Coronary artery (tissue), 2 donors: ENCODE measurements at places on chromosomes 12 and 14.

GRCh38 chr12:2412305-2412643, 359.5 kb downstream of the CACNA1C start:
- no peak for DNase-seq

GRCh38 chr14:104361921-104362681, 217.5 kb upstream of the C14orf180 start:
- DNase-seq = no peak

- no peak for DNase-seq
Observed at GRCh38 chr12:89949457-89950195, 241.0 kb upstream of the ATP2B1 start.

GRCh38 chr12:9331218-9331626, 123.0 kb upstream of the PZP start:
- DNase-seq = no peak

DNA sequence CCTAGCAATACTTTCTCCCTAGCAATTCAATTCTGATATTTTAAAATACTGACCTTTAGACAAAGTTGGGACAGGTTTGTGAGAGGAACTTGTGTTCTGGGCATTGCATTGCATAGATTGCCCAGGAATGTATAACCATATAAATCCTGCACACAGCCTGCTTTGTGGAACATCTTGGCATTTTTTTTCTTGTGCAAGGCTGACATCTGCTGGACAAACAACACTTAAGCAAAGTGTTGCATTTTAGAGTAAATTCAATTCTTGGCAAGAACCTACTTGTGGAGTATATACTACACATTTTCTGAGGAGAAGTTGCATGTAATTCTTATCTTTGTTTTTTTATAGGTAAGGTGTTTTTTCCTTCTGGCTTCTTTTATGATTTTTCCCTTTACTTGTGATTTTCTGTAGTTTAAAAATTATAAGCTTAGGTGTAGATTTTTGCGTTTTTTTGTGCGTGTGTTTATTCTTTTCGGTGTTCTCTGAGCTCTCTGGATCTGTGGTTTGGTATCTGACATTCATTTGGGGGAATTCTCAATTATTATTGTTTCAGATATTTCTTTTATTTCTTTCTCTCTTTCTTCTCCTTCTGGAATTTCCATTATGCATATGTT, 26.4 kb downstream of the TESPA1 start:
- DNase-seq = no peak

- no peak for DNase-seq
Observed at GRCh38 chr14:75144944-75145343, 18.1 kb upstream of the NEK9 start.

- no peak for DNase-seq
Observed at GRCh38 chr12:115648463-115648862, 629.0 kb downstream of the MED13L start.

GRCh38 chr14:37320106-37320505, 122.4 kb downstream of the MIPOL1 start:
- no peak for DNase-seq

GRCh38 chr14:24845851-24846250, 204.1 kb downstream of the STXBP6 start:
- no peak for DNase-seq

DNA sequence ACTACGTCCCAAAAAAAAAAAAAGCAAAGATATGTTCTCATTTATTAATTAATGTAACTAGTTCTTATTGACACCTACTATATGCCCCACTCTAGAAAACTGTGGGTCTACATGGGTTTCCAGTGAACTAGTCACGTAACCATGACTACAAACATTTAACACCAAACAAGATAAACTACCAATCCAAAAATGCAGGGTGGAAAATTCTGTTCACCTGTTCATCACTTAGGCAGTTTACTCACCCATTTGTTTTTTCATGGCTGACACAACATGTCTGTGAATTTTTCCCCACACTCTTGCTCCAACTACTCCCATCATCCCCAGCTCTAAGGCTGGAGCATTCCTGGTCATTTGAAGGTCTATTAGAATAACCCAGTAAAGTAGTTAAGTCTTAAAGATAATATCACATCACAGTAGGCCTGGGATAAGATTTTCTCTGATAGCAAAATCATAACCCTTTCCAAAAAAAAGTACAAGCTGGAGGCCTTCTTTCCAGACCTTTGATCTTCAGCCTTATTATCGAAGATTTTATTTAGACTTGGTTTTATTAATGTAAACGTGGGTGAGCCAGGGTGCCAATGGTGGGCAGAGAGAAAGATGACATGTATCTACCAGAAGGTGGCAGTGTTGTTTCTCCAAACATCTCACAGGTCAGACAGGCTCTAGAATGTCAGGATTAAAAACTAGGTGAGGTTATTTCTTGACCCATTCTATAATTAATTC, 61.6 kb upstream of the DAAM1 start:
- DNase-seq = no peak

DNA sequence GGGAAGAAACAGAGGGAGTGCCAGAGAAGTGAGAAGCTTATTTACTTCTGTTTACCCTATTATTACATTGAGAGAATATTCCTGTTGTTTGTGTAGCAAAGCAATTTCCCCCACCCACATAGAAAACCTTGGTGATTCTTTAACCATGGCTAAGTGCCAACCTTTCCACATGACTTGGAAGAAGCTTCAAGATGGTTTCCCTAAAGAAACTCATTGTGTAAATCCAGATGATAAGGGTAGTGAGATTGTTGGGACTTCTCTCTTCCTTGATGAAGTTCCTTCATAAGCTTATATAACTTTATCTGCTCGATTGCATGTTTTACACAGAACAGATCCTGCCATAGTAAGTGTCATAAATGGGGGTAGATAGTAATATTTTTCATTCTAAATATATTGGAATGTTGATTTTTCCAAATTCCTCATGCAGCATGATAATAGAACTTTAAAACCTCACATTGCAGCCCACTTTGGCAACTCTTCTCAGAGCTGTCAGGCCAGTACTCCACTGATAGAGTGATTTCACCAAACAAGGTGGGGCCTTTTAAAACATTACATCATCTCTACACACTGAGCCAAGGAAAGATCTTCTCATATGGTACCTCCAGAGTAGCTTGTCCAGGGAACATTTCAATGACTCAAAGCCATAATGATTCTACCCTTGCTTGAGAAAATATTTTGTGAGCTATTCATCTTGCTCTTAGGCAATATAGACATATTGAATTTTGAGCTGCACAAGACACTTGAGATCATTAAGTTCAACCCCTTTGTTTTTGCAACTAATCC, 47.8 kb upstream of the KIF21A start:
- DNase-seq = no peak

DNA sequence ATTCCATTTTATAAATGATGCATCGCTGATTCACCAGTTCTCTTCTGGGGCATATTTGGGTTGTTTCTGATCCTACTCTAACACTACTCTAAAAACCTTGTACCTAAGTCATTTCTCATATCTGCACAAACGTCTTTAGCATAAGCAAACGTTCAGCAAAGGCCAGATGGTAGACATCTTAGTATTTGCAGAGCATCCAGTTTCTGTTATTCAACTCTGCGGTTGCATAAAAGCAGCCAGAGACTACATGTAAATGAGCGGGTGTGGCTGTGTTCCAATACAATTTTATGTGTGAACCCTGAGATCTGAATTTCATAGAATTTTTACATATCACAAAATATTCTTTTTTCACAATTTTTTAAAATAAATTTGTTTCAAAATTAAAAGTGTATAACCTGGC, 22.8 kb upstream of the MMP17 start:
- DNase-seq = no peak

- no peak for DNase-seq
Observed at GRCh38 chr12:110906985-110907384, 13.4 kb downstream of the MYL2 start.

DNA sequence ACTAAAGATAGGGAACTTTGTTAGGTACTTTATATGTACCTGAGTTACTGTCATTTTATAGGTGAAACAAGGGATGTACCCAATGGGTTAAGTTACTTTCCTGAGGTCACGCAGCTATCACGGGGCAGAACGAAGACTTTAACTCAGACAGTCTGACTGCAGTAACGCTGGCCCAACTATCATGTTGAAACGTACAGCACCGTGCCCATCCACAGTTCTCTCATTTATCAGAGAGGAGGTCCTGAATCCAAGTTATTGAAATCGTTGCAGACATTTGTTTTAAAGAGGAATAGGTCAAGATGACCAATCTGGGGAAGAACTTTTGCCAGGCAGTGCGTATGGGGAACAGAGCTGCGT, 587 bp upstream of the C12orf75 start:
- no peak for DNase-seq

DNA sequence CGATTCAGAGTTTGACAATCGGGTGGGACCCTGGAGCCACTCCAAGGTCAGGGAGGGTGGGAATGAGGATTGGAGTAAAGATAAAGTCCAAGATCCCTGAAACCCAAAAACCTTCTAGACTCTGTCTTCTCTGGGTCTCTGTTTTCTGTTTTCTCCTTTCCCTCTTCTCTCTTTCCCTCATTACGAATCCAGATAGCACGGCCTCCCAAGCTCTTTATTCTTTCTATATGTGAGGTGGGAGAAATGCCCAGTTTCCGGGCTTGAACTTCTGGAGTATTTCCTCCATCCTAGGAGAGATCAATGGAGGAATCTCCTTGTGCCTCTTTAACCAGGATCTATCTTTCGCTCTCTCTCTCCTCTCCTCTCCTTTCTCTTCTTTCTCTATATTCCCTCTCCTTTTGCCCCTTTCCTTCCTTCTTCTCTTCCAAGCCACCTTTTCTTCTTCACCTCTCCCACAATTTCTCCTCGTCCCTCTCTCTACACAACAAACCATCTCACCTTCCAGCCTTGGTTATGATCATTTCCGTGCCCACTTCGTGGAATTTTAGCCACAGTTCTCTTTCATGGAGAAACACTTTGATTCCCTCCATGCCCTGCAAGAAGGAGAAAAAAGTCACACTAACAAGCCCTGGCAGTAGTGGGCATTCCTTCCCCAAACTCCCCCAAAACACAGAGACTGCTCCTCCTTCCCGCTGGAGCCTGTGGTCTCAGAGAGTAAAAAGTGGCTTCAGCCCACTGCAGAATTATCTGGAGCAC, 4.4 kb downstream of the TBX5 start:
- DNase-seq = no peak

DNA sequence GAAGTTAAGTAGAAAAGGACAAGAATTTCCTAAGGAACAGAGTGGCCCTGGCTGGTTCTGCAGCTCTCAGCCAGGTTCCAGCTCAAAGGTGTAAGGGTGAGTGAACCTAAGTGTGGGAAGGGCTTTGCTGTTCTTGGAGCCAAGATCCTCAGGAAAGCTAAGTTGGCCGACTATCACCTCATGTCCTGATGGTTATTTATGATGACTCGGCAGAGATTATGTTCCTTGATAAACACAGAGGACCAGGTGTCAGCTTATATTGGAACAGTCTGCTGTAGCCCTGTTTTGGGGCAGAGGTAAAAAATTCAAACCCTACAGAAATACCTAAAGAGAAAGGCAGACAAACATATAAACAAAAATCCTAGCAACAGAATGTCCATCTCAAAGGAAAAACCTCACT, 128.5 kb downstream of the TBX3 start:
- DNase-seq = no peak
